Cerebellar cortex (tissue), 1 donor: ENCODE measurements at places on chromosomes 12 and 14.

DNA sequence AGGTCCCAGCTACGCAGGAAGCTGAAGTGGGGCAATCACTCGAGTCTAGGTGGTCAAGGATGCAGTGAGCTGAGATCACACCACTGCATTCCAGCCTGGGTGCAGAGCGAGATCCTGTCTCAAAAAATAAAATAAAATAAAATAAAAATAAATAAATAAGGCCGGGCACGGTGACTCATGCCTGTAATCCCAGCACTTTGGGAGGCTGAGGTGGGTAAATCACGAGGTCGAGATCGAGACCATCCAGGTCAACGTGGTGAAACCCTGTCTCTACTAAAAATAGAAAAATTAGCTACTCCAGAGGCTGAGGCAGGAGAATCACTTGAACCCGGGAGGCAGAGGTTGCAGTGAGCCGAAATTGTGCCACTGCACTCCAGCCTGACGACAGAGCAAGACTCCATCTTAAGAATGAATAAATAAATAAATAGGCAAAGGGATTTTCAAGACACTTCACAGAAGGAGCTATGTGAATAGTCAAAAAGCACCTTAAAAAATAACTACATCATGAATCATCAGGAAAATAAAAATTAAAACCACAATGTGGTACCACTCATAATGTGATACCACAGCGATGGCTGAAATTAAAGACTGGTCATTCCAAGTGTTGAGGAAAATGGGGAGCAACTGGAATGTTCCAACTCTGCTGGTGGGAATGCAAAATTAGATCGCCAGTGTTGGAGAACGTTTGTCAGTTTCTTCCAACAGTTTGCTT, 92.9 kb upstream of the TBX3 start:
- DNase-seq = no peak

- peak; percentile 10 for DNase-seq
These were observed 15.3 kb downstream of the SPIC start for GRCh38 chr12:101490286-101490920.

DNA sequence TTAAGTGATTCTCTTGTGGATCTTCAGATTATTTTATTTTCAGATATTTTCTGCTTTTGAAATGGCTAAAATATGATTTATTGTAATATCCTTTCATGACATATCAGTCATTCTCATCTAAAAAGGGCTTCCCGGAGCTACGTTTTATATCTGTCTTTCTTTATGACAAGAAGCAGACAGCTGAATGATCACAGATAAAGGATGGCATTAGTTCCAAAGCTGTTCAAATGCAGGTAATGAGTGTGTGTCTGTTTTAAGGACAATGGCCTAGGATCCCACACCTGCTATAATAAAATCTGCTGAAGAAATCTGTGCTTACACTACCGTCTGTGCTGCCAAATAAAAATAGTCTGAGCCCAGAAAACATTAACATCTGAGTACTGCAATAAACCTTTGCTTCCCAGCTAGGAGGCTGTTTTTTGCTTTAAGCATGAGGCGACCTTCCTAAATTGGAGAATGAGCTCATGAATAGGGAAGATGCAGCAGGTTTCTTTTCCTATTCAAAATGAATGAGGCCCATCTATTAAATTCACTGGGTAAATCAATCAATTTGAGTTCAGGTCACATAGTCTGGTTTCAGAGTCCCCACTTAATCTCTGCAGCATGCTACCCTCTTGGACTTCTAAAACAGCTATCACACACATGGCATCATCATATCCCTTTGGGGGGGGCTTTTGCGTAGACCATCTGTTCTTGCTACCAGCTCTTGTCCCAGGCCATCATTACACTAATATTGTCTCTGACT, 498.5 kb downstream of the NELL2 start:
- DNase-seq = peak; percentile 38

- no peak for DNase-seq
These were observed 8.7 kb downstream of the GPR68 start for GRCh38 chr14:91235841-91236240.

DNA sequence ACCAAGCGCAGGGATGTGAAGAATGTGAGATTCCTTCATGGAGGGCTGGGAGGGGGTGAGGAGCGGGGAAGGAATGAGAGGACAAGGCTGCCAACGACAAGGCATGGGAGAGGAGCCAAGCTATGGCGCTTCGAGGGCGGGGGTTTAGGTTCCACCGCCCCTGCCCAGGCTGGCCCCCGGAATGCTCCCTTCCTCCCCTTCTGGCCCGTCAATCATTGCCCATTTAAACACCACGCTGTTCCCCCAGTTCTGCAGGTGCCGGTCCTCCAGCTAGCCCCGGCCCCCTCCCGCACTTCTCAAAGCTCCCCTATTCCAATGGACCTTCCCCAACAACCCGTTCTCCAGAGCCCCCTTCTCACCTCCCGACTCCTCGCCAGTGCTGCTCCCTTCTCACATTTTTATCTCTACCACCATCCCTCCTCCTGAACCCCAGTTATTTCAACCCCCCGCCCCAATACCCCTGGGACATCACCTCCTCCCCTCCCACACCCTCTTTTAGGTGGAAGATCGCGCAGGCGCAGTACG, 428 bp downstream of the RNF41 start:
- DNase-seq = peak; percentile 61

DNA sequence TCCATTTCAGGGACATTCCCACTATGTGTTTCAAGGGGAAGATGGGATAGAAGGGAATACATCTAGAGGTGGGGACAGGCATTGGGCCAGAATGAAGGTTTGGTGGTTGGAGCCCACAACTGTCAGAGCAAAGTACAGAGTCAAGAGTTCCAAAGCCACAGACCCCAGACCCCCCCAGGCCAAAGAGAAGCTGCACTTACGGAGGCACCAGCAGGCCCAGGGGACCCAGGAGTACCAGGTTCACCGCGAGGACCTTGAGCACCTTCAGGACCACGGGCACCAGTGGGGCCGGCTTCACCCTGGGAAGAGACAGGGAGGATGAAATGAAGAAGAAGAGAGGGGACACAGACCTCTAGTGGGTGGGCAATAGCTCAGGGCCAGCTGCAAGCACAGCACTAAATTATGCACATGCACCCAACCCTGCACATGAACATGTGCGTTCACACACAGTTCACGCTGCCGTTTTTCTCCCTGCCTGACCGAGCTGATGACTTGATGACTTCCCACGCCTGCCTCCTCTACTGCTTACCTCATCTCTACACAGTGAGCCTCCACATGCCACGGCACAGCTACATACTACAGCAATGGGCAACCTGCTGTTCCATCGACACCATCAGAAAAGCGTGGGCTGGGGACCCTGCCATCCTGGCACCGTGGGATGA, 16.7 kb downstream of the COL2A1 start:
- no peak for DNase-seq

- no peak for DNase-seq
These were observed 16.7 kb downstream of the TMEM19 start for GRCh38 chr12:71702590-71702989.

GRCh38 chr14:86935241-86935885, 1057.6 kb downstream of the GALC start:
- no peak for DNase-seq
